ENCODE measurements at places on chromosomes 3 and 15.

DNA sequence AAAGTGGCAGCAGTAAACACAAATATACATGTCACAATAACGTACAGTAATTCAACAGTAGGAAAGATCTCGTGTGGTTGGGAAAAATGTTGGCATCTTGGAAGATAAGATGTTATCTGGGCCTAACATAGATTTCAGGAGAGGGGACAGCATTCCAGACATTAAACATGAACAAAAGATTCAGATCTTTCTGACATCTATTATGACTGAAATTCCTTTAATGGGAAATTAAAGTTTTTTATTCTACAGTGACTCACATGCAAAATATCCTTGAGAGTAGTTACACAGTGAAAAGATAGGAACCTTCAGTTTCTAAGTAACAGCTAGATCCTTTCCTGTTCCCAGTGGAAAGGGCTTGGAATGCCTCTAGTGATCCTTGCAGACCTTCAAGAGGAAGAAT lies 9.2 kb downstream of the NDUFB5 start:
- DNase-seq = no peak

GRCh38 chr3:132225664-132226063 lies 91.5 kb upstream of the ACP3 start:
- DNase-seq = no peak

GRCh38 chr3:184543843-184544512 lies 17.6 kb upstream of the EPHB3 start:
- DNase-seq = peak; percentile 93

- DNase-seq = no peak
These were observed 7.3 kb downstream of the VILL start for GRCh38 chr3:37997791-37998370.

DNA sequence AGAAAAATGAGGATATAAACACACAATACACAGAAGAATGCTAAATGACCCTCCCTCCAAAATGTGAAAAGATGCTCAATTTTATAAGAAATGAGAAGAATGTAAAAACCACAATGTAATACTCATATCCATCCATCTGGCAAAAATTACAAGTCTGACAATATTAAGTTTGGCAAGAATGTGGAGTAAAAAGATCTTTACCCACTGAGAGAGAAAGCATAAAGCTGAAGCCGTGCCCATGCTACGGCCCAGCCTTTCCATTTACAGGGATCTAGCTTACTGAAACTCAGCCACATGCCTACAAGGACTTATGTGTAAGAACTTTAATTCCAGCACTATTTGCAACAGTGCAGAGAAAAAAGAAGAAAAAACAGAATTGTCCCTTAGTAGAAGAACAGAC lies 42.9 kb downstream of the ATP13A3 start:
- no peak for DNase-seq

DNA sequence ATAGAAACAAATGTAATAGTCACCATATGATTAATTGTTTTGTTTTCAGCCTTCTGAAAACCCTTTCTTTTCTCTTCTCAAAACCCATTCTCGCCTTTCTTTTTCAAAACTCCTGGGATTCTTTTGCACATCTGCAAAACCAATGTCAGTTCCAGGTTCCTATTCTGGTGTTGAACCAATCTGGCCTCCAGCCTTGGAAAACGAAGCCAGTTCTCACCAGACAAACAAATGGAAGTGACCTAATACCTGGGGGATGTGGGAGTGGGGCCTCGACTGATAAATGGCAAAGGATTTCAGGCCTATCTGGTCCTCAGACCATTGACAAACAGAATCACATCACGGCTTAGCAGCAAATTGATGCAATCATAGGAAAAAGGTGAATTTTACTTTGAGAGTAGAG lies 73.0 kb downstream of the COL8A1 start:
- DNase-seq = no peak

- DNase-seq = no peak
These were observed 77.4 kb downstream of the STAC start for GRCh38 chr3:36457667-36458066.

DNA sequence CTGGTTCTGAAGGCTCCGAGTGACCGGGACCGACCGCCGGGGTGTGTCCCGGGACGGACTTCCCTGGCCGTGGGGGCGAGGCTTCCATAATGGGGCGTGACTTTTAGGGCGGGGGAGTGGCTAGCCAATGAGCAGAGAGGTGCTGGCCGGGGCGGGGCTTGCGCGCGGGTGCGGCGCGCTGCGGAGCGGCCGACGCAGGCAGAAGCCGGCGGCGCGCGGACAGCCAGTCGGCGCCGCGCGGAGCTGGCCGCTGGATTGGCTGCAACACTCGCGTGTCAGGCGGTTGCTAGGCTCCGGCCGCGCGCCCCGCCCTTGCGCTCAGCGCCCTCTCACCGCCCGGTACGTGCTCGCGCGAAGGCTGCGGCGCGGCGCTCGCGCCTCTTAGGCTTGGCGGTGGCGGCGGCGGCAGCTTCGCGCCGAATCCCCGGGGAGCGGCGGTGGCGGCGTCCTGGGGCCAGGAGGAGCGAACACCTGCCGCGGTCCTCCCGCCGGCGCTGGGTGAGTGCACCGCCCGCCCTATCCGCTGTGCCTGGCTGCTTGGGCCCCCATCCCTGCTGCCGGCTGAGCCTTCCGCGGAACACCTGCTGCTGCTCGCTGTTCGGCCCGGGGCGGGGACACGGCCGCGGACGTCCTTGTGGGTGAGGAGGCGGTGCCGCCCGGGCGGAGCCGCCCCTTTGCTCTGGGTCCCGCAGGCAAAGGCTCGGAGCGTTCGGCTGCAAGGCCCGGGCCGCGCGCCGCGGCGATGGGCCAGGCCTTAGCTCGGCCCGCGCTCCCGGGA lies at the start of gene DAG1:
TSS of gene DAG1 (plus strand) at position 332 of the 778 bp plus-strand sequence. CDS start 40,268 bp downstream, outside the sequence.
- peak; percentile 87 for DNase-seq

DNA sequence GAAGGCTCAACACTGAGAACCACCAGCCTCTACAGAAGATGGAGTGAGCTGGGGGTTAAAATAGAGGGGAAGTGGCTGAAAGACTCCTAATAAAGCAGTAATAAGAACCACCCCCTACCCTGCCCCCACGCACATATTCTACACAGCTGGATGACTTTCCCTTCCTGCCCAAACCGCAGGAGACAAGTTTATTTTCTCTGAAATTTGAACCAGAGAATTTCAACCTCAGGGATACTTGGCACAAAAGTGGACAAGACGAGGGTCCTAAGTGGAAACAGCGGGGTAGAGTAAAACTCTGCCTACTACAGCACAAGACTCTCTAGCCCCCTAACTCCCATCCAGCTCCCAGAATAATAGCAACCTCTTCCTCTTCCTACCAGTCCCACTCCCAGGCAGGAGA lies 28.4 kb downstream of the USF3 start:
- peak; percentile 13 for DNase-seq

DNA sequence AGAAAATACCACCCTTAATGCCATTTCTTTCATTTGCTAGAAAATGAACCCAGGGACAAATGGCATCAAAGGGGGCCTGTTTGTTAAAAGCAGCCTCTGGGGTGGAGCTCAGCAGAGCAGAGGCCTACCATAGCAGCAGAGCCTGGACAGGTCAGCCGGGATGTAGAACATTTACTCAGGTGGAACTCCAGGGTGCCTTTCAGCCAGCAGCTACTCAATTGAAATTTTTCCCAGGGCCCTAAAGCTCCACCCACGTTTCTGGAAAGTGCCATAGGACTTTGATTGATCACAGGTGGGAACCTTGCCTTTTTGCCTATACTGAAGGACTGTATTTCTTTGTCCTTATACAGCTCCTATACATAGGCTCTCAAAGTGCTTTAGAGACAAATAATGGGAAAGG lies 74.5 kb upstream of the C15orf61 start:
- DNase-seq = no peak

GRCh38 chr3:175238801-175239200 lies 379.7 kb downstream of the NAALADL2 start:
- no peak for DNase-seq

DNA sequence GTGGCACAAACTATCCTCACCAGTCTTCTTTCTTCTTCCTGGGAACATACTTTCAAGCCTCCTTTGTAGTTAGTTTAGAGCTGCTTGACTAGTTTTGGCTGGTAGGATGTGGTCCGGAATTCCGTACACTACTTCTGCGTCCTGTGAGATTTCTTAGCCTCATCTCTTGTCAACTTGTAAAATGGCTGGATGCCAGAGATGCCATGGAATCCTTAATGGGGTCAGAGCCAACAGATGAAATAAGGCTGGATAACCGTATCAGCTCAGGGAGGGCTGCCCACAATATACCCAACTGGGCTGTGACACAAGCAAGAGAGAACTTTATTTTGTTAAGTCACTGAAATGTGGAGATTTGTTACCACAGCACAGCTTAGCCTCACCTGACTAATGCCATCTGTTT lies 466.9 kb upstream of the MDFIC2 start:
- DNase-seq = no peak

DNA sequence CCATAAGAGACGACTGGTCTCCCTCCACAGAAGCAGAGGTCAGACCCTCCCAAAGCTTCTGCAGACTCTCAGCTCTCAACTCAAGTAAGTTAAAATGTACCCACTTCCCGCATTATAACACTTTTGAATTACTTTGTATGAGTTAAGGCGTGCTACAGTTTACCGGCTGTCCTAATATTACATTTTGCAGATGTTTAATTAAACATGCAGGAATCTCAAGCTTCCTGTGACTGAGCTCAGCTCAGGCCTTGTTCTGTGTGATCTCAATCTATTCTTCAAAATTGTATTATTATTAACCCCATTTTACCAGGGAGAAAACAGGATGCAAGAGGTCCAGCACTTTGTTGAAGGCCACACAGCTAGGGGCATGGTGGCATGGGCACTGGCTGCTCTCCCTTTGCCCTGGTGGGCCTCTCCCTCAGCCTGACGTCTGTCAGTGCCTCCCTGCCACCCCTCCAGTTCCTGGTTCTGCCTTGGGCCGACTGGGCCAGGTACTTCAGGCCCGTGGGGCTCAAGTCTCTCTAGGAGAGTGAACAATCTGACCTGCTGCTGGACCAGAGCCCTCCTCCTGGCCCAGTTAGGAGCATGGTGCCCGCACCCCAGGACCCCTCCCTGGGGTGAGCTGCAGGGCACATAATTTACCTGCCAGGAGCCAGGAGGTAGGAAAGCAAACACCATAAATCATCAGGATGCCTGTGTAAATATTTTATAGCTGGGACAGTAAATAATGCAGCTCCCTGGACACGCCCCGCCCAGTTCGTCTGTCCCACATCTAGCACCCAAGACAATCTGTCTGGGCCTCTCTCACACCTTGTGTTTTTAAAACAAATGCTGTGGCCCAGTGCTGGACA lies 14.9 kb upstream of the RFT1 start:
- DNase-seq = no peak
